Activated naive CD8-positive, alpha-beta T cell treated with anti-CD3 and anti-CD28 coated beads, Interleukin-2, amount 50 U/mL, for 24 hours (primary cell): ENCODE measurements at places on chromosomes 1 and 21.
A peak's percentile ranks its signal among the peaks of the same experiment; 100 is the strongest.

DNA sequence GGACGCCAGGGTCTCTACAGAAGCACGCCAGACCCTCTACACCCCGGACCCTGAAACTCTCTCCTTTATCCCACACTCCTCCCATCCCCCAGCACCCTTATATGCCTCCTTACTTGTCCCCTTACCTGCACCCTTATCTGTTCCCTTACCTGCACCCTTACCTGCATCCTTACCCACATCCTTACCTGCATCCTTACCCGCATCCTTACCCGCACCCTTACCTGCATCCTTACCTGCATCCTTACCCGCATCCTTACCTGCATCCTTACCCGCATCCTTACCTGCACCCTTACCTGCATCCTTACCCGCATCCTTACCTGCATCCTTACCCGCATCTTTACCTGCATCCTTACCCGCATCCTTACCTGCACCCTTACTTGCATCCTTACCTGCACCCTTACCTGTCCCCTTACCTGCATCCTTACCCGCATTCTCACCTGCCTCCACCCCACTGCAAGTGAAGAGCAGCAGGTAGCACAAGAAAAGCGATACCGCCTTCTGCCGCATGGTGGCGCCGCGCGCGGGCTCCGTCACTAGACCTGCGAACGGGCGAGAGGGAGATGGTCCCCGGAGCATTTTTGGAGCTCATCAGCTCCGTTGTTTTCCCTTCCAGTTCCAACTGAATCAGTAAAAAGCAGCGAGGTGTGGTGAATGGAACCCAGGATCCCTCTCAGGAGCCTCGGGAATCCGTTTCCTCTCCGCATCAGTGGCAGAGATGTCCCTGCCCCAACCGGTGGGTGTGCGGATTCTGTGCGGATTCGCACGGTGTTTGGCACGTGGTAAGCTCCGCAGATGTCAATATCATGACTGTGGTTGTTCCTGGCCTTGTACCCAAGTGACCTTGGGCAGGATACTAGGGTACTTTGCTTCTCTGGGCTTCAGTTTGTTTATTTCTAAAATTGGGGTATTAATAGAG is 2.9 kb downstream of the IFI6 start:
- DNase-seq, result peak; percentile 94

GRCh38 chr1:151864411-151864810 is 10.9 kb upstream of the THEM5 start:
- no peak for DNase-seq

DNA sequence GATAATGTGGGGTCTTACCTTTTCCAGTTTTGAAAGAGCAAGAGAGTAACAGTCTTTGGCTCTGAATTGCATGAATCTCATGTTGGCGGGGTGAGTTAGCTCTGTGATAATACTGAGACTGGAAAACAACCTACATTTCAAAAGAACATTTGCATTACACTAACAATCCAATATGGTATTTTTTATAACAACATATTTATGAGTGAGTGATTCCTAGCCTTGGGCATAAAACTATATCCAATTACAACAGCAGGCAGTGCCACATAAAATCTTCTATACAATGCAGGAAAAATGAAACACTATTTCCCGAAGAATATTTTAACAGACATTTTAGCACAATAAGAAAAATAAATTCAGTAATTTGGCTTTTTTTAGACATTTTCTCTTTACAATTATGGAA is 303.0 kb downstream of the KCNT2 start:
- no peak for DNase-seq

GRCh38 chr1:156432669-156433018 is 63.6 kb downstream of the RHBG start:
- no peak for DNase-seq

DNA sequence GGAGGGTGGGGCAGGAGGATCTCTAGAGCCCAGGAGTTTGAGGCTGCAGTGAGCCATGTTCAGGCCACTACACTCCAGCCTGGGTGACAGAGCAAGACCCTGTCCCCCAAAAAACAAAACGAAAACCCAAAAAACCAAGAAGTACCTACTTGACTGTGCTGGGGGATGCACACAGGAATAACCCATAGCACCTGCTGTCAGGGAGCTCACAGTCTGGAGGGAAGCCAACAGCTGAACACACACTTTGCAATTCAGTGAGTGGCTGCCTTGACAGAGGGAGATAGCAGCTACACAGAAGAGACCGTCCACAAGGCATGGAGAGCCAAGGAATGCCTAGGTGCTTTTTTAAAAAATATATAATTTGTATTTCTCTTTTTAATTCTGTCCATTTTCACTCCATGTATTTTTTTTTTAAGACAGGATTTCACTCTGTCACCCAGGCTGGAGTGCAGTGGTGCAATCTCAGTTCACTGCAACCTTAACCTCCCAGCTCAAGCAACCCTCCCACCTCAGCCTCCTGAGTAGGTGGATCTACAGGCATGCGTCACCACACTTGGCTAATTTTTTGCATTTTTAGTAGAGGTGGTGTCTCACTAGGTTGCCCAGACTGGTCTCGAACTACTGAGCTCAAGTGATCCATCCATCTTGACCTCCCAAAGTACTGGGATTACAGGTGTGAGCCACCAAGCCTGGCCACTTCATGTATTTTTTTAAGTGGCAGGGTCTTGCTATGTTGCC is 68.7 kb downstream of the NID1 start:
- no peak for DNase-seq

DNA sequence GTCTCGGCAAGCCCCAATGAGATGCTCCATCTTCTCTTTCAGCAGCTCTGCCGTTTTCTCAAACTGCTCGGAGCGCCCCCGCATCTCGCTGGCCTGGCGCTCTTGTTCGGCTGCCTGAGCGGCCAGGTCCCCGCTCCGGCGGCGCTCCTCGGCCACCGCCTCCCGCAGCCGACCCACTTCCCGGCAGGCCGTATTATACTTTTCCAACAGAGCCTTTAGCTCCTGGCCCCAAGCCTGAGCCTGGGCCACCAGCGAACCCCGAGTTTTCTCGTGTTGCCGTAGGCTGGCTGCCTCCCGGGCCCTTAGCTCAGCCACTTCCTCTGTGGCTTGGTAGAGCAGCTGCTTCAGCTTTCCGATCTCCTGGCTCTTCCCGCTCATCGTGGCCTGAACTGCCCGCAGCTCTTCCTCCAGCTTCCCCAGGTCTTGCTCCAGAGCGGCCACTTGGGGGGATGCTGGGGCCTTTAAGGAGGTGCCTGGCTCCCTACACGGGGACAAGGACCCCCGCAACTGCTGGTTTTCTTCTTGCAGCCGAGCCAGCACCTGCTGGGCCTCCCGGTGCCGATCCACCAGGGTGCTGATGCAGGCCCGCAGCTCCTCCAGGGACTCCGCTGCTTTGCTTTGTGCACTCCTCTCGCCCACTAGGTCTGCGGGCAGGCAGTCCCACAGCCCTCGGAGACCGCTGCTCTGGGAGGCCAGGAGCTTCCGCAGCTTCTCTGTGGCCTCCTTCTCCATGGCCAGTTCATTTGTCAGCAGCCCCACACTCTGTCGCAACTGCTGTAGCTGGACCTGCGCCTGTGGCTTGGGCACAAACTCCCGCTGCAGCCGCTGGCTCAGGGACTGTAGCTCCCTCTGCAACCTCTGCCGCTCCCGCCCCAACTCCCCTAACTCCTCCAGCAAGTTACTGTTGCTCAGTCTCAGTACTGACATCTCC is 13.4 kb upstream of the PIAS3 start:
- peak; percentile 38 for DNase-seq

- DNase-seq, result no peak
These were observed 123.9 kb upstream of the TMPRSS2 start for GRCh38 chr21:41631564-41632461.

- no peak for DNase-seq
These were observed 1.3 kb downstream of the SIPA1L2 start for GRCh38 chr1:232628335-232629249.

DNA sequence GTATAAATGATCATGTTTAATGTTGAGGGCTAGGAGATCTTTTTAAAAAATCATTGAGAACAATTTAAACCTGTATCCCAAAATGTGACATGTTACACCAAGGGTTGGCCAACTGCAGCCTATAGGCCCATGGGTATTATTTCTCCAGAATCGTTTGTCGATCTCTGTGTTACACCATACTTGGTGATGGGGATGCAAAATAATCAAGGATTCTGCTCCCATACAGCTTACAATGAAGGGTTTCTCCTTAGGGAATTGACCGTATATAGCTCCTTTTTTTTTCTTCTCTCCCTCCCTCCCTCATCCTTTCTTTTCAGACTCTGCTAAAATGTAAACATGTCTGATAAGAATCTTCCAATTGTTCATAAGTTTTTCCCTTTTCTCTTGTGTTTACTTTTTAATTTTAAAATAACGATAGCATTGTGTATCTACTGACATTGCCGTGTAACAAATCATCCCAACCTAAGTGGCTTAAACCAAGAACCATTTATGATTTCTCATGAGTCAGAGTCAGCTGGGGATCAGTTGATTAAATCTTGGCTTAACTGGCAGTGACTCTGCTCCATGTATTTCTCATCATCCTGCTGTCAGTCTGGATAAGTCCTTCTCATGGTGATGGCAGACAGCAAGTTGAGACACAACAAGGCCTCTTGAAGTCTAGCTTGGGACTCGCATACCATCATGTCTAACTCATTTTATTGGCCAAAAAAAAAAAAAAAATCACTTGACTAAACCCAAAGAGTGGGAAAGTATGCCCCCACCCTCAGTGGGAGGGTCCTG is 48.0 kb downstream of the MARK1 start:
- DNase-seq, result no peak

GRCh38 chr1:205319081-205320018 is 2.2 kb downstream of the NUAK2 start:
- DNase-seq, result peak; percentile 33

DNA sequence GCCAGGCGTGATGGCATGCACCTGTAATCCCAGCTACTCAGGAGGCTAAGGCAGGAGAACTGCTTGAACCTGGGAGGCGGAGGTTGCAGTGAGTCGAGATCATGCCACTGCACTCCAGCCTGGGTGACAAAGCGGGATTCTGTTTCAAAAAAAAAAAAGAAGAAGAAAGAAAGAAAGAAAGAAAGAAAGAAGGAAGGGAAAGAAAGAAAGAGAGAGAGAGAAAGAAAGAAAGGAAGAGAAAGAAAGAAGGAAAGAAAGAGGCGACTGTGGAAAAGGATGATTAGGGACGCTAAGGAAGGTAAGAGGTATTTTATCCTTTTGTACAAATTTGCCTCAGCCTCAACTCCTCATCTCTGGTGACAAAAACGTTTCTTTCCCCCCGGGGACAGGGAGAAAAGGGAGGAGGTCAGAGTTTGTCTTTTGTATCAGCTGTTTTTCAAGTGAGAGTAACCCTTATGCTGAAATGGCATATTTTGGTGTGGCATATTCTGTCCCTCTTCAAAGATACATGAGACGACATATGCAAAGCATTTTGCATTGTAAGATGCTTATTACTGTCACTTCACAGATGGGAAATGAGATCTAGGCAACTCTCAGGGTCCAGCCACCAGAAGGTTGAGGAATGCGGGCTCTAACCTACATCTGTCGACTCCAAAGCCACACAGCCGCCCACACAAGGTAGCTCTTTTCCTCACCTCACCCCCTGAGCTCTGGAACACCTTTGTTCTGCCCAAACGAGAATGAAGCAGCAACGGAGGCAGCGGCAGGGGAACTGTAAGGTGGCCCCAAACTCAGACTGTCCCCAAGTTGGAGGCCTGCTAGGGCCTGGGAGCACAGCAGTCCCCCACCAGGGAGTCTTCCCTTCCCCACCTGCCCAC is 38.0 kb downstream of the NUAK2 start:
- DNase-seq, result no peak

GRCh38 chr1:110896090-110896489 is 23.1 kb downstream of the CD53 start:
- no peak for DNase-seq

DNA sequence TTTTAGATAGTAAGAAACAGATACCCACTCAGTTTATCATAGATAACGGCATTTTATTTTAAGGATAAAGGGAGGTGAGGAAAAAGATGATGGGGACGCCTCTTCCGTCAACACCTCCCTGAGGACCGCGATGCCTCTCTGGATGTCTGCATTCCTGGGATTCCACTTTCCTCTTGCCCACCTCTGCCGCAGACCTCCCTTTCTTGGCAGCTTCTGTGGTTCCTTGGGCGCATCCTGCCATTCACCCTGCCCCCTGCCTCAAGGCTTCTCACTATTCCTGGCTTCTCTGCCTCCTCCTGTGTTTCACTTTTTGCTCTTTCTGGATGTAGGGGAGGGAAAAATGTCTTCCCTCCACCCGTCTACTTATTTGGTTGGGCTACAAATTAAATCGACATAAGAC is 19.9 kb downstream of the HUNK start:
- no peak for DNase-seq

GRCh38 chr1:119968601-119969000 is 72.3 kb upstream of the ADAM30 start:
- DNase-seq, result no peak

GRCh38 chr1:55204997-55205396 is 10.2 kb downstream of the USP24 start:
- DNase-seq, result peak; percentile 18

DNA sequence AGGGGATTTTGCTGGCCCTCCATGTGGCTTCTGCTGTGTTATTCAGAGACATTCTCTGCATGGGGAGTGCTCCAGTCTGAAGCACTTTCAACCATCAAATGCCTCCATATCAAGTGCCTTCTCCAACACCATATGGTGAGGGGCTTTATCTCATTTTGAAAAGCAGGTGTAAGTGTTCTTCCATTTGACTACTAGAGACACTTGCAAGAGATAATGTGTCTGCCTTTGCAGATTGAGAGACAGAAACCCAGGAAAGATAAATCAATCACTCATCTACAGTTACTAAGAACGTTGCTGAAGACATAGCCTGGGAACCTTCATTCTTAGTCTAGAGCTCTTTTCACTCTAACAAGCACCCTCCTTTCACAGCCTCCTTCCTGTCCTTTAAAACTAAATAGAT is 29.5 kb upstream of the REG4 start:
- no peak for DNase-seq

DNA sequence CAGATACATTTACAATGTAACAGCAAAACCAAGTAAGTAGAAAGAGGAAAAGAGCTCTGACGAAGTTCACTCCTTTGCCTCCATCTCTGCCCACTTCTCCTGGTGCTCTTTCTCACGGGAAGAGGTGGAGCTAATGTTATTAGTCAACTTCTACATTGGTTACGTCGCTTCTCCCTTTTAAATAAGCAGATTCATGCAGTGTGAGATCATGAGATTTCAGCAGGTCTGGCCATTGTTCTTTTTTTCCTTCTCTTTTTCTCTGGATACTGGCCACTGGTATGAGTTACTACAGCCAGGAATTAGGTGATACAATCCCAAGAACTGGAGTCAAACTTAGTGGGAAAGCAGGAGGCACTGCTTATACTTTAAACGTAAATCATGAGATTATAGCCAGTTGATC is 207.1 kb downstream of the AKT3 start:
- no peak for DNase-seq

DNA sequence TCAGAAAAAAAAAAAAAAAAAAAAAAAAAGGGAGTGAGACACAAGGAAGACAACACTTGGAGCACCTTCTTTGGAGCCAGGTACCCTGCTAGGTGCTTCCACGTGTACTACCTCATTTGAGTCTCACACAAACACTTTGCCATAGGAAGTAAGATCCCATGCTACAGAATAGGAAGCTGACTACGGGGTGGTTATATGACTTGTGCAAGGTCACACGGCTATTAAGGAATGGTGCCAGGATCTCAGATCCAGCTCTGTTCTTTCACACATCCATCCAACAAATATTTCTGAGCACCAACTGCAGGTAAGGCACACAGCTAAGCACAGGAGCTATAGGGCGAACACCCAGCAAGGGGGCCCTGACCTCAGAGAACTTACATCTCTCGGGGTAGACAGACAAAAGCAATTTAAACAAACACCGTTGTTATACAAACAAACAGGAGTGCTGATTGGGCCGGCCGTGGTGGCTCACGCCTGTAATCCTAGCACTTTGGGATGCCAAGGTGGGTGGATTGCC is 22.4 kb downstream of the PTAFR start:
- no peak for DNase-seq
